NCI-H1694 treated with DMSO at 0.1 percent for 48 hours (cell line): ENCODE measurements at places on chromosomes 3 and 15.
A peak's percentile ranks its signal among the peaks of the same experiment; 100 is the strongest.

DNA sequence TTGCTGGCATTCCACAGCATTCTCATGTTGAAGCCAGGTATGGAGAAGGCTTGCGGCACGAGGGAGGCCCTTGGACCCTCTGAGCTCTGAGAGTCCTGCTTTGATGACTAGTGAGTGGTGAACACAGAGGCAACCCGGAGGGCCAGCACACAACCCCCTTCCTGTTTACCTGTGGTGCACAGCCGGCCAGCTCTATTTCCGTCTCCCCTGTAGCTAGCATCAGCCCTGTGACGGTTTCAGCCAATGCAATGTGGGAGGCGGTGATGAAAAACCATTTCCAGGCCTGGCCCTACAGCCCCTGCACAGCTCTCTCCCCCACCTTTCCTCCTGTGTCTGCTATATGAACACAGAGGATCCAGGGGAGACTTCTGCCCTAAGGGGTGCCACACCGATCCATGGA, 76.8 kb upstream of the KLHL25 start:
- no peak for DNase-seq

GRCh38 chr15:81146466-81146865, 12.4 kb downstream of the CFAP161 start:
- DNase-seq, result no peak

DNA sequence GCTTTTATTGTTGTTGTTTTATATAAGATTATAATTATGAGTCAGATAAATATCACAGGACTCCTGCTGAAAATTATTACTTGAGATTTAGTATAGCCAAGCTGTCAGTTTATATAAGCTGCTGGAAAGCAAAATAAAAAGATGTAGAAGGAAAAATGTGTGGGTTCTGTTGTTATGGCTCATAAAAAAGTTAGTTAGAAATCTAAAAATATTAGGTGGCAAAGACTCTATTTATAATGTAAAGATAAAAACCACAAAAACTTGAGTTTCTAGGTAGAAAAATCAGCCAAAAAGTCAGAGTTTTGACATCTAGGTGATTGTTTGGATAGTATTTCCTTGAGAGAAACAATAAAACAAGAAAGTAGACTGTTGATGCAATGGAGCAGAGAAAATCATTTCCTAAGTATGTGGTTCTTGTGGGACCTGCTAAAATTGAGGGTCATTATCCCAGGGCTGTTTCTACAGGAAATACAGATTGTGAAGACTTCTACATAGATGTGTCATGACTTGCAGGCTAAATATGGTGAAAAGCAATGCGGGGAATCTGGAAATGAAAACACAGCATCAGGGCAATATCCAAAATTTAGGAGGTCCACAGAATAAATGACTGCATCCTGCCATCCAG, 1109.6 kb upstream of the CADM2 start:
- DNase-seq, result no peak

GRCh38 chr3:43948013-43948412, 257.3 kb downstream of the ABHD5 start:
- DNase-seq, result no peak

DNA sequence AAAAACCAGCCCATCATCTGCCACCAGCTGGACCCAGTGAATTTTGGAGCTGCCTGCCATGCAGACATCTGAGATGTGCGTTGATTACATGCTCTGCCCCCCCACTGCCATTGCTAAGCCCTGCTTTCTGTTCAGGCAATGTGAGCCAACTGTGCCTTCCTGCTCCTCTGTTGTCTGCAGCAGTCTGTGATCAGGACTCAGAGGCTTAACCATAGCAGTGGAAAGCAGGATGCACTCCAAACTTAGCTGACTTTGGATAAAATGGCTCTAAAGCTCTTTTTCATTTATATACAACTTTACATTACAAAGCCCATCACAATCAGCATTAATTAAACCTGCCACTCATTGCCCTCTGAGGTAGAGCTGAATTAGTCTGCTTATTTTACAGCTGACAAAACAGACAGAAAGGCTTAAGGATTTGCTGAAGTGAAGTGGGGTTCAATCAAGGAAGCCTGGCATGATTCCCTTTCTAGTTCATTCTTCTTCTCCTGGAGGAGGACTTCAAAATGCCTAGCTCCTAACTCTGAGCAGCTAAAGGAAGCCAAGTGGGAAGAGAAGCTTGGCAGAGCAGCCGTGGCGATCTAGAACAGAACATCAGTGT, 15.7 kb upstream of the RPS27L start:
- peak; percentile 31 for DNase-seq

DNA sequence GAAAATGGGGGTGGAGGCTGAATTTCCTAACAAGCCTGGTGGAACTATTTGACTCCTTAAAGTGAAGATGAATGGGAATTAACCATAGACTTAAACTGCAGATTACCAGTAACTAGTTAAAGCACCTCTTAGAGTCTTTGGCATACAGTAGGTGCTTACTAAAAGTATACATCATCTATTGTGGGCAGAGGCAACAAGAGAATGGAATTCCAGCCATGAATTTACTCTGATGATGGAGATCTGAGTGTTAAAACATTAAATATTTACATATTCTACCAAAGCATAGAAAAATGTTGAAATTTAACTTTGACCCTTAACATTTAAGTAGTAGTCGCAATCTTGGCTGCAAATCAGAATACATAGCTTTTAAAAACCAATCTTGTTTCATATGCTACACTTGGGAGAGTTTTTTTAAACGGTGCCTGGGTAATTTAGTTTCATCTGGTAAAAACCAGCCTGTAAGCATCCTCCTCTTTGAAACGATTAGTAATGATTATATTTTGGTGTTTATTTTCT, 5.2 kb downstream of the UBA5 start:
- no peak for DNase-seq

- no peak for DNase-seq
These were observed 20.5 kb downstream of the LPP start for GRCh38 chr3:188174317-188175044.

DNA sequence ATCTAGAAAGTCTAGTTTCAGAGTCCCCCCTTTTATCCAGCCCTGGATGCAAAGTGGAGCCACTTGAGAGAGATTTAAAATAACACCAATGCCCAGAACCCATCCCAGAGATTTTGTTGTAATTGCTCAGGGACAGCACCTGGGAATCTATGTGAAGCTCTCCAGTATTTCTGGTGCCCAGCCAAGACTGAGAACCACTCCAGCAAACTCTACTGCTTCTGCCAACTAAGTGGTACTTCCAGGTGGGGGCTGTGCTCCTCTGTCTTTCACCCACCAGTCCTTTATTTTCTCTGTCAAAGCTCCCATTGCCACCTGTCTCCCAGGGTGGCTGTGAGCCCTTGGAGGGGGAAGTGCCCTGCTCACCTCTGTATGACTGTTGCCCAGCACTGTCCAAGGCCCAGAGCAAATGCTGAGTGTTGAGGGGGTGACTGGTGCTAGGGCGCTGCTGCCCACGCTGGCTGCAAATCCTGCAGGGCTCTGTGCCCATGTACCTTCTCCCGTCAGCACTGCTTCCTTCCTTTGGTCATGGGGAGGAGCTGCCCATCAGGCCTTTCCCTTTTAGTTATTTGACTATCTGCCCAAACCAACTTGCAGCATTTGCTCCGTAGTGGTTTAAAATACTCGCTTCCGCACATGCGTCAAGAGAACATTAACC, 9.4 kb downstream of the CLSTN2 start:
- no peak for DNase-seq

DNA sequence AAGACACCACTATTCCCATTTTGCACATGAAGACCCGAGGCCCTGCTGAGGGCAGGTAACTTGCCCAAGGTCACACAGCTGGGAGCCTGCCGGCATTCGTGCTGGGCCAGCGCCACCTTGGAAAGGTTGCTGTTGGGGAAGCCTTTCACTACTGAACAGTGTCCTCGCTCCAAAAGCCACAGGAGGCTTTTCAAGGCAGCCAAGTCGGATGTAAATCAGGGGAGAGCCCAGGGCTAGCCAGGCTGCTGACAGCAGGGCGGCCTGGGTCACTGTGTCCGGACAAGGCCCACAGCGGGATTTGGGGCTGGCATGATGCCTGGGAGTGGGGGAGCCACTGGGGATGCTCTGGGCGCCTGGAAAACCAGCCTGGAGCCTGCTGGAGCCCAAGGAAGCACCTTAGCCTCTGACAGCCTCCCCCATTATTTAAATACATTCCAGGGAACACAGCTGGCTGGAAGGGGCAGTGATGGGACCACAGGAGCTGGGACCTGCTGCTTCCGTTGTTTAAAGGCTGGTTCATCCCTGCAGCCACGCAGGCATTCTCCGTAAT, 10.5 kb downstream of the SLC6A6 start:
- no peak for DNase-seq

GRCh38 chr15:100332231-100332630, 9.5 kb downstream of the ADAMTS17 start:
- no peak for DNase-seq

DNA sequence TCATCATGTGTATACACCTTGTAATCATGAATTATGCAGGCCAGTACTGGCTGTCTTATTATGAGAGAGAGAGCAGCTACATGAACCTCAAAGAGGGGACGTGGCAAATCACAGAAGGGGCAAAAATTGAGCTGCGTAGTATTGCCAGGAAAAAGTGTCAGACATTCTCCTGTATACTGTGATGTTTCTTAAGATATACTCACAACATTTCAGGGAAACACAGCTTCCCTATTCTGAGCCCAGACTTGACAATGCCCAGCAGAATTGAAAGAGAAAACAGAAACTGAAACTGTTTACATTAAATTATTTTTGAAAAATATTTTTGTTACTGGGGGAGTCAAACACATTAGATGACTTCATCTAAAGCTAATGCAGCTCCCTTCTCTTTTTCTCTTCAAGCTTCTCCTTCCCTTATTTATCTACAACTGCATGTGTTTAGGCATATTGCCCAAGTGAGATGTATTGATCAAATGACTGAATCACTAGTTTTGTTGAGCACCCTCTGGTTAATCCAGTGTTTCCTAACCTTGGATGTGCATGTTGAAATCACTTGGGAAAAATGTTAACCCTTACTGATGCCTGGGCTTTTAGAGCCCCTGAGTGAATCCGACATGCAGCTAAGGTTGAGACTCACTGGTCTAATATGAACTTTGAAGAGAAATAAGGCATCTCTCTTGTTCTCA, 39.5 kb downstream of the CADPS start:
- DNase-seq, result no peak

DNA sequence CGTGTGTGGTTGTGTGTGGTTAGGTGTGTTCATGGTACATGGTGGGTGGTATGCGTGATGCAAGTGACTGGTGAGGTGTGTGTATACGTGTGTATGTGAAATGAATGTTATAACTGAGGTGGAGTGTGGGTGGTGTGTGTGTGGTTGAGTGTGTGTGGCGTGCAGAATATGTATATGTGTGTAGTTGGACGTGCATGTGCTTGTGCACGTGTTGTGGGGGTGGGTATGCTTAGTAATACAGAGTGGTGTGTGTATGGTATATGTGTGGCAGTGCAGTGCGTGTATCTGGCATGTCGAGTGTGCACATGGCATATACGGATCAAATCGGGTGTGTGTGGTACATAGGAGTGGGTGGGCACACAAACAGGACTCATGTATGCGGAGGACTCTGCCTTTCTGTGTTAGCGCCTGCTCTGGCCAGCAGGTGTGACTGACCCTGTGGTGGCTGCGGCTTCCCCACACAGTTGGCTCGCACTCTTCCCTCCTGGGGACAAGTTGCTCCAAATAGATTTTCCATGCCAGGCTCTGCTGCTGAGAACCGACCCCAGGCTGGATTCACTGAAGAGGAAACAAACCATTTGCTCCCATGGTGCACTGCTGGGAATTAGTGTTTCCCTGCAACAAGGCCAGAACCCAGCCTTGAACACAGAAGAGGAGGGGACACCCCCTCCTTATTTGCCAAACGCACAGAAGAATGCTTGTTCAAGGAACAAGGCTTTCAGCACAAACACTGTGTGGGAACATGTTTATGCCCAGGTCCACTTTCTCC, 1.2 kb upstream of the C3orf70 start:
- DNase-seq, result no peak

- no peak for DNase-seq
These were observed 47.2 kb downstream of the MCF2L2 start for GRCh38 chr3:183381179-183381578.

- DNase-seq, result no peak
These were observed 193.4 kb upstream of the RASGRP1 start for GRCh38 chr15:38758043-38758442.

GRCh38 chr3:105730801-105731354, 137.9 kb downstream of the CBLB start:
- no peak for DNase-seq

GRCh38 chr15:69034352-69034751, 19.9 kb downstream of the NOX5 start:
- no peak for DNase-seq

- no peak for DNase-seq
These were observed 173.3 kb downstream of the ALDH1A2 start for GRCh38 chr15:57892181-57892580.

DNA sequence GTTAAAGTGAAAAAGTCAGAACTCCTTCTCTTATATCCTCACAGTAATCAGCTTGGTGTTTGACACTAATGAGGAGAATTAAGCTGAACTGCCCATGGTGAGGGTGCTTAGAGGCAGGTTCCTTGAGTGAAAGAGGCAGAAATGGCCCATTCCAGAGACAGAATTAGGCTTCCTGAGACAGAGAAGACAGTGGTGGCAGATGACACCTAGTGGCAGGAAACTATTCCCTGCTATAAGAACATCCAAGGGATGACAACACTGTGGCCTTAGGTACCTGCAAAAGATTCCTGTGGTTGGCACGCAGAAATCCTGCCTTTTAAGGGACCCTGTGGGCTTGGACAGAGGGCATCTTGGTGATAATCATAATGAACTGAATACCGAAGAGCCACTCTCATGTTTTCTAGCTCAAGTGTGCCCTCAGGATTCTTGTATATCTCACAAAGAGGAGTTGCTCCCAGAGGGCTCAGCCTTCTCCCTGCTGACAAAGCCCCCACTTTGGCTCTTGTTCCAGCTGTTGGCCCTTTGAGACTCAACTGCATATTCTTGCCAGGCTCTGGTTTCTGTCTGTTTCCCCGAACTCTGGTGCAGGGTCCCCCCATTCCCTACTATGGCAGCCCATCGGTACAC, 56.0 kb downstream of the KBTBD12 start:
- DNase-seq, result peak; percentile 80

GRCh38 chr3:187742351-187743171, 2.7 kb downstream of the BCL6 start:
- no peak for DNase-seq
